CD4-positive, alpha-beta T cell (primary cell): ENCODE measurements at places on chromosomes 2 and 18. TPM values are rescaled to one million over a fixed set of nuclear protein-coding genes. Genes with fewer than 3 reads are reported as not detected.

DNA sequence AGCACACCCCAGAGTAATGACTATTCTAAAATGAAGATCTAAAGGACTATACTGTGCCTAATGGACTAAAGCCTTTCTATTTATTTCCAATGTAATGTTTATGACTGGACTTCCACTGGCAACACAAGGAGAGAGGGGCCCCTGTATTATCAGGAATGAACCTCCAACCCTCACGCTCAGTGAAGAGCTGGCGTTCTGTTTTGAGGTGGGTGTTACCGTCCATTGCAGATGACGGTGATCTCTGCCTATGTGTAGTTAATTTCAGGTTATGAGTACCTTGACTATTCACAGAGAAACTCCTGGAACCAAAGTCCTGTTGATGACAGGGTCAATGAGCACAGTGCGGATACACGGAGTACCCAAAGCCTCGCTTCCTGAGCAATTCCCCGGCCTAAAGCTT lies 85.4 kb downstream of the MEP1B start:
- H3K36me3 ChIP-seq = no peaks in the 10 kb centered on the region
- DNase-seq = no peak
- H3K4me3 ChIP-seq = no peak overlapping the region
- no peak overlapping the region for H3K27ac ChIP-seq
- no peaks in the 10 kb centered on the region for H3K27me3 ChIP-seq

NCKAP5 gene
- not detected for total RNA-seq

GRCh38 chr18:5175378-5175777 lies 21.7 kb downstream of the AKAIN1 start:
- no peaks in the 10 kb centered on the region for H3K36me3 ChIP-seq
- H3K27ac ChIP-seq = no peak overlapping the region
- no peak overlapping the region for H3K4me3 ChIP-seq
- no peak for DNase-seq
- no peaks in the 10 kb centered on the region for H3K27me3 ChIP-seq
- peaks cover 2% of the 10 kb centered on the region for H3K4me1 ChIP-seq

GRCh38 chr2:157155992-157156391 lies 101.5 kb upstream of the GALNT5 start:
- no peaks in the 10 kb centered on the region for H3K36me3 ChIP-seq
- no peaks in the 10 kb centered on the region for H3K27me3 ChIP-seq
- H3K4me3 ChIP-seq = no peak overlapping the region

GRCh38 chr2:9137379-9138150 lies 69.0 kb upstream of the ASAP2 start:
- H3K27ac ChIP-seq = no peak overlapping the region
- no peak for DNase-seq
- H3K36me3 ChIP-seq = no peaks in the 10 kb centered on the region

- no peaks in the 10 kb centered on the region for H3K36me3 ChIP-seq
- DNase-seq = no peak
- H3K4me1 ChIP-seq = no peaks in the 10 kb centered on the region
- H3K27ac ChIP-seq = no peak overlapping the region
- H3K27me3 ChIP-seq = no peaks in the 10 kb centered on the region
These were observed 528.3 kb downstream of the CMPK2 start for GRCh38 chr2:6337472-6337820.

DNA sequence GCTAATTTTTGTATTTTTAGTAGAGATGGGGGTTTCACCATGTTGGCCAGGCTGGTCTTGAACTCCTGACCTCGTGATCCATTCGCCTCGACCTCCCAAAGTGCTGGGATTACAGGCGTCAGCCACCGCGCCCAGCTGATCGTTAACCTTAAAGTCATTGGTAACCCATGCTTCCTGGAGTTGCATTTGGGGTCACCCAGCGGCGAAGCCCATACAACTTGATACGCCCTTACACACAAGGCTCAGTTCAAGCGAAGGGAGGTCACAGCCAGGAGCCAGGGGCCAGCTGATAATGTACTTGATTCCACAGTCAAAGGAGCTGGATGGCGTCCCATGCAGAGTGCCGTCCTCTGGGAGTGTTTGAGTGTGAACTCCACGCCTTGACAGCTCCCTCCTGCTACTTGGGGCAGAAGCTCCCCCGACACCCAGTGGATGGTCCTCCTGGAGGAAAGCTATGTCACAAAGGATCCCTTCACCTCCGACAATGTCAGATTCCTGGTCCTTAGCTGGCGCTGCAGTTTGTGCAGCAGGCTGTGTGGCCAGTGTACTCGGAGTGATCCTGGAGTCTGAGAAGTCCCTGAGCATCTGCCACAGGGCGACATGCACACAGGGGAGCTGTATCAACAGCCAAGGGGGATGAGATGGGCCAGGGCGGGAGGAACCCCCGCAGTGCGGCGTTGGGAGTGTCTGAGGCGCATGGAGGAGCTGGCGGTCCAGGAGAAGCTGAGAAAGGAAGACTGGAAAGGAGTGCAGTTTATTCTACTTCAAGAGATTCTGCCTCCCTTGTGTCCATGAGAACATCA lies 7.9 kb downstream of the CLHC1 start:
- no peaks in the 10 kb centered on the region for H3K27me3 ChIP-seq
- no peaks in the 10 kb centered on the region for H3K36me3 ChIP-seq
- peak; percentile 9 for DNase-seq
- H3K4me3 ChIP-seq = peak overlapping the region; percentile 53
- H3K4me1 ChIP-seq = peaks cover 14% of the 10 kb centered on the region

- H3K27me3 ChIP-seq = no peaks in the 10 kb centered on the region
- no peaks in the 10 kb centered on the region for H3K36me3 ChIP-seq
- peak; percentile 7 for DNase-seq
- H3K4me1 ChIP-seq = no peaks in the 10 kb centered on the region
- H3K4me3 ChIP-seq = no peak overlapping the region
These were observed 9.0 kb downstream of the DTNB start for GRCh38 chr2:25664183-25664964.

DNA sequence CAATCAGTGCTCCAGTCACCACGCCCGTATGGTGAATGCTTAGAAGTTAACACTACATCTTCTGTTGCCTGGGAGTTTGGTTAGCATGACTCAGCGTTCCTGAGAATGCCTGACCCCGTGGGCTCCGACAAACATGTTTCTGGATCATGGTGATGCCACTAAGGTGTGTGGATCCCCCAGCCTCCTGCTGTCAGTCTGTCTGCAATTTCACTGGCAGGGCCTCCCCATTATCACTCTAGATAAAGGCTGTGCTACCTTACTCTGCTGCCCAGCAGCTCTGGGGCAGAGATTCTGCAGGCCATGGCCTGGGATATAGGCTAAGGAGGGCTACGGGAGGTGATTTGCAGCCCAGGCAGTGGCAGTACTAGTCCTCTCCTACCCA lies 66.0 kb downstream of the STPG4 start:
- no peak overlapping the region for H3K4me3 ChIP-seq
- no peaks in the 10 kb centered on the region for H3K36me3 ChIP-seq
- H3K27me3 ChIP-seq = no peaks in the 10 kb centered on the region
- no peak for DNase-seq
- no peaks in the 10 kb centered on the region for H3K4me1 ChIP-seq
- H3K27ac ChIP-seq = no peak overlapping the region

TET3 gene
- total RNA-seq = 22.2 TPM

GRCh38 chr18:12836551-12836950 lies 47.5 kb downstream of the PTPN2 start:
- H3K4me3 ChIP-seq = no peak overlapping the region
- peaks cover 20% of the 10 kb centered on the region for H3K36me3 ChIP-seq
- no peak overlapping the region for H3K27ac ChIP-seq
- no peak for DNase-seq

- H3K27ac ChIP-seq = no peak overlapping the region
- no peaks in the 10 kb centered on the region for H3K27me3 ChIP-seq
- DNase-seq = no peak
- H3K36me3 ChIP-seq = peaks cover 75% of the 10 kb centered on the region
These were observed 91.0 kb downstream of the STPG4 start for GRCh38 chr2:47064106-47064505.

- peaks cover 33% of the 10 kb centered on the region for H3K36me3 ChIP-seq
- H3K4me1 ChIP-seq = peaks cover 3% of the 10 kb centered on the region
- DNase-seq = no peak
- H3K27me3 ChIP-seq = no peaks in the 10 kb centered on the region
These were observed 27.9 kb downstream of the RMND5A start for GRCh38 chr2:86747711-86748639.

- no peaks in the 10 kb centered on the region for H3K4me1 ChIP-seq
- DNase-seq = no peak
- no peaks in the 10 kb centered on the region for H3K27me3 ChIP-seq
- no peak overlapping the region for H3K4me3 ChIP-seq
These were observed 328.9 kb upstream of the CHAC2 start for GRCh38 chr2:53438692-53439091.

TANC1 gene
- 0.41 TPM for total RNA-seq

- no peak overlapping the region for H3K4me3 ChIP-seq
- peaks cover 19% of the 10 kb centered on the region for H3K36me3 ChIP-seq
These were observed 2.5 kb downstream of the HADHA start for GRCh38 chr2:26241928-26242436.

HK2 gene
- 7.7 TPM for total RNA-seq

DNA sequence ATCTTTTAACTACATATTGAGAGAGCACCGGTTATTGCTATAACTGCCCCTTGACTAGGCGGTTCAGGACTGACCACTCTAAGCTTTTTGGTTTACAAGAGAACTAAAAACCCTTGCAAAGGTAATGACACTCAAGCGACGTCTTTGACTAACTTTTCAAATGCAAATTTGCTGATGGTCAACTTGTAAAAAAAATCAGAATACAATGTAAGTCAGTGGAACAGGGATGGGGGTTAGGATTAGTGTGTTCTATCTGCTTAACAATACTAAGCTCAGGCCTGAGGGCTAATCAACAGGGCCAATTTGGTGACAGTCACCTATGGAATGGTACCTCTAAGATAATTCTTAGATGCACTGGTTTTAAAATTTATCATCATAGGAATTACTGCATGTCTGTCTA lies 57.1 kb downstream of the ZAP70 start:
- no peak for DNase-seq
- H3K27me3 ChIP-seq = no peaks in the 10 kb centered on the region
- peaks cover 27% of the 10 kb centered on the region for H3K36me3 ChIP-seq

GRCh38 chr18:72867746-72868584 lies at the start of gene NETO1:
NETO1 (minus strand) TSS chr18:72867987; CDS start chr18:72867291, 696 bp downstream.
- no peaks in the 10 kb centered on the region for H3K4me1 ChIP-seq
- DNase-seq = no peak
- peaks cover 23% of the 10 kb centered on the region for H3K27me3 ChIP-seq
- no peak within 1 kb of the TSS for H3K27ac ChIP-seq
- no peak within 1 kb of the TSS for H3K4me3 ChIP-seq
- no peaks in the 10 kb centered on the region for H3K36me3 ChIP-seq

- H3K36me3 ChIP-seq = peaks cover 24% of the 10 kb centered on the region
- H3K27me3 ChIP-seq = no peaks in the 10 kb centered on the region
- H3K27ac ChIP-seq = peak overlapping the region; percentile 98
- peaks cover 10% of the 10 kb centered on the region for H3K4me1 ChIP-seq
These were observed 1.0 kb downstream of the DARS1 start for GRCh38 chr2:135984199-135985017.

ASXL3 gene
- total RNA-seq = not detected

- no peak overlapping the region for H3K4me3 ChIP-seq
- DNase-seq = no peak
- H3K36me3 ChIP-seq = no peaks in the 10 kb centered on the region
- no peak overlapping the region for H3K27ac ChIP-seq
- no peaks in the 10 kb centered on the region for H3K4me1 ChIP-seq
- no peaks in the 10 kb centered on the region for H3K27me3 ChIP-seq
These were observed 534.7 kb upstream of the KLHL29 start for GRCh38 chr2:22850310-22850709.

DNA sequence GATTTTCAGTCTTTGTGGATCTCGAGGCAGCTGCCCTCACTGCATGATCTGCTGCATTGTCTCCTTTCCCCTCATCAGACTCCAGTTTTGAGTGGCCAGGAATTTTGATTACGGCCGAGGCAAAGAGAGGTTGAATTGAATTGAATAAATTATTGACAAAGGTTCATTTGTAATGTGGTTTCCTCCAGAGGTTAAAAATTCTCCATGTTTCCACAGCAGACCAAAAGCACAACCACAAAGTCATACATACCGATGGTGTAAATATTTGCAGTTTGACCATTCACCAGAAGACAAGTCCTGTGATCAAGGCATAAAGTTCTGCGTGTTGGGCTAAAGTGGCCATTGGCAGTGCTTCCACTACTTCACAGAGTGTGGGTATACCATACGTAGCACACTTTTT lies 343.8 kb upstream of the MYT1L start:
- no peak overlapping the region for H3K27ac ChIP-seq
- no peak for DNase-seq
- no peak overlapping the region for H3K4me3 ChIP-seq
- no peaks in the 10 kb centered on the region for H3K4me1 ChIP-seq

DNA sequence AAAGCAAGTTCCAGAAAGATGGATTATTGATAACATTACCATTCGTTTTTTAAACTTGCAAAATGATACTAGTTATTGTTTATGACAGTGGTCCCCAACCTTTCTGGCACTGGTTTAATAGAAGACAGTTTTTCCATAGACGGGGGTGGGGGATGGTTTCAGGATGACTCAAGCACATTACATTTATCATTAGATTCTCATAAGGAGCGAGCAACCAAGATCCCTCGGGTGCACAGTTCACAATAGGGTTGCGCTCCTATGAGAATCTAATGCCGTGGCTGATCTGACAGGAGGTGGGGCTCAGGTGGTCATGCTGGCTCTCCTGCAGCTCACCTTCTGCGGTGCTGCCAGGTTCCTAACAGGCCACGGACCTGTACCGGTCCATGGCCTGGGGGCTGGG lies 86.2 kb downstream of the BCL2 start:
- no peak overlapping the region for H3K27ac ChIP-seq
- no peak overlapping the region for H3K4me3 ChIP-seq
- H3K27me3 ChIP-seq = no peaks in the 10 kb centered on the region

GRCh38 chr2:36469710-36470109 lies 114.1 kb downstream of the CRIM1 start:
- H3K4me1 ChIP-seq = no peaks in the 10 kb centered on the region
- no peak overlapping the region for H3K4me3 ChIP-seq
- no peak for DNase-seq
- no peaks in the 10 kb centered on the region for H3K27me3 ChIP-seq
- no peaks in the 10 kb centered on the region for H3K36me3 ChIP-seq
- no peak overlapping the region for H3K27ac ChIP-seq

DNA sequence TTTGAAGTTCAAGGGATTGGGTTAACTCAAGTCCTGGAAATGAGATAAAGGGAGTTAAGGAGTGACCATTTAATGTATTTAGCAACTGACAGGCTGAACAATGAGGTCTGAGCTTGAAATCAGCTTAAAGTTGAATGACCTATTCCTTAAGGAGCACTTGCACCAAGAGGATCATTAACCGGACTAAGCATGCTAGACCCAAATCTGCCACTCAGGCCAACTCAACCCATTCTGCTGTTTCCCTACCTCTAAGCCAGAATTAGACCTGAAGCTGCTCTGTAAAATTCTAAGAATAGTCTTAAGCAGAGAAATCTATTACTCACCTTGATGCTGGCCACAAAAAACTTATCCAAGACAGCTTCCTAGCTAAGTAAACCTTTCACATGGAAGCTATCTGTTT lies 59.8 kb downstream of the SPRED2 start:
- no peaks in the 10 kb centered on the region for H3K27me3 ChIP-seq
- H3K4me3 ChIP-seq = no peak overlapping the region
- H3K27ac ChIP-seq = no peak overlapping the region
- H3K36me3 ChIP-seq = no peaks in the 10 kb centered on the region
